ENCODE measurements at places on chromosomes 1 and 21.

GRCh38 chr1:1021010-1021919 is 1.3 kb downstream of the AGRN start:
- DNase-seq = no peak

- no peak for DNase-seq
These were observed 805.8 kb downstream of the USP25 start for GRCh38 chr21:16535626-16536025.

DNA sequence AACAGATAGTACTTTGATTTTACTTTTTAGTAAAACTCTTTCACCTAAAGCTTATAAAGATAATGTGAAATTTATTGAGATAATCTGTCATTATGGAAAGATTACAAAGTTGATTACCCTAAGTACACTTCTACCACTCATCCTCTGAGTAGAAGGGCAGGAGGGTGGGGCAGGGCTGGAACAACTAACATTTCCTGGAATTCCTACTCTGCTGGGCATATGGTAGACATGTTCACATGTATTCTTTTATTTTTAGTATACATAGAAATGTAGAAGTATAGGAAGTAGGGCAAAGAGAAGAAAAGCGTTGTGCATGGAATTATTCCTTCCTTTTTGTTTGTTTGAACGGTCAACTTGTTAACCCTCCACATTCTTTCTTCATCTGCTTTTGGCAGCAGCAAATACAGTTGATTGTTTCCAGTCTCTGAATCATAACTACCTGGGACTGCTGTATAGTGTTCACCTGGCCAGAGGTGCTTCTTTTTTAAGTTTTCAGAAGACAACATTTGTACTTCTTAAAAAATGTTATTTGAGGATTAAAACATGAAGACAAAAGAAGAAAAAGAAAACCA is 85.1 kb downstream of the POU2F1 start:
- no peak for DNase-seq

GRCh38 chr1:167905671-167906070 is 8.3 kb downstream of the ADCY10 start:
- DNase-seq = no peak

DNA sequence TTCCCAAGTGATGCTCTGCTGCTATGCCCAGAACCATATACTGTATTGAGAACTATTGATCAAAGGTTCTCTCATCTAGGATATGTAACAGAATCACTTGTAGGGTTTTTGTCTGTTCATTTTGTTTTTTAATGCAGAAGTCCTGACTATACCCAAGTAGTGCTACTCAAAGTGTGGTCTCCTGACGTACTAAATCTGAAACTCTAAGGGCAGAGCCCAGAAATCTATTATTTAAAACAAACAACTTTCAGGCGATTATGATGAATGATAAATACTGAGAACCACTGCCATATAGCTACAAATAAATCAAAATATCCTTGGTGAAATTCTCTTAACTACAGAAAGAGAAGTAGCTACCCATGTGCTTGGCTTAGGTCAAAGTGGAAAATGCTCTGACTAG is 10.1 kb downstream of the ZZZ3 start:
- no peak for DNase-seq

DNA sequence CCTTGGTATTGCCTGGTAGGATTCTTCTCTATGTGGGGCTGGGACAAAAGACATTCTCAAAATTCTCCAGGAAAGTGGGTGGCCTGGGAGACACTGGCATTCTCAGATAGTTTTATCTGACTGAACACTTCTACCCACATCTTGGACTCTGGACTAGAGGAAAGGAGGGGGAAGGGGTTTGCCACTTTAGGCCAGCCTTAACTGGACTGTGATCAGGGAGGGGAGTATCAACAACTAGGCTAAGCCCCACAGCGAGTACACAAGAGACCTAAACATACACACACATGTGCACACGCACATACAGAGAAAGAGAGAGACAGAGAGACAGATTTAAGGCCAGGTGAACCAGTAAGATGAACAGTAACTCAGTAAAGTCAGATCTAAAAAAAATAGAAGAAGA is 1.2 kb upstream of the SEMA6C start:
- DNase-seq = no peak

- DNase-seq = no peak
These were observed 35.7 kb upstream of the PWP2 start for GRCh38 chr21:44071359-44072104.

- DNase-seq = peak; percentile 13
These were observed 17.7 kb downstream of the TINAGL1 start for GRCh38 chr1:31593770-31594632.

DNA sequence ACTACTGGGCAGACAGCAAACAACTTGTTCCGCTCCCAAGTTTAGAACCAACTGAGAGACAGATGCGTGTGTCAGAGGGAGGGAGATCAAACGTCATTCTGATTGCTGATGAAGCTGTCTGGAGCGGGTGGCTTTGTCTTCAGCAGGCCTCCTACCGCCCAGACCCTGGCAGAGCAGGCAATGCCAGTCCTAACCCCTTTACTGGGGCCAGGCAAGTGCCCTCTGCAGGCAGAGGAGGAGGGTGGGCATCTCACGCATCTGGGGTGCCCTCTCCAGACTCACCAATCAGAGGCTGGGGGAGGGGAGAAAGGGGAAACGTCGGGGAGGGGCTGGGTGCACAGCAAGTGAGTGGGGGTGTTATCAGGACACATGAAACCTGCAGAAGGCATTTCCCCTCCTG is 126.6 kb downstream of the ACTL8 start:
- DNase-seq = no peak

DNA sequence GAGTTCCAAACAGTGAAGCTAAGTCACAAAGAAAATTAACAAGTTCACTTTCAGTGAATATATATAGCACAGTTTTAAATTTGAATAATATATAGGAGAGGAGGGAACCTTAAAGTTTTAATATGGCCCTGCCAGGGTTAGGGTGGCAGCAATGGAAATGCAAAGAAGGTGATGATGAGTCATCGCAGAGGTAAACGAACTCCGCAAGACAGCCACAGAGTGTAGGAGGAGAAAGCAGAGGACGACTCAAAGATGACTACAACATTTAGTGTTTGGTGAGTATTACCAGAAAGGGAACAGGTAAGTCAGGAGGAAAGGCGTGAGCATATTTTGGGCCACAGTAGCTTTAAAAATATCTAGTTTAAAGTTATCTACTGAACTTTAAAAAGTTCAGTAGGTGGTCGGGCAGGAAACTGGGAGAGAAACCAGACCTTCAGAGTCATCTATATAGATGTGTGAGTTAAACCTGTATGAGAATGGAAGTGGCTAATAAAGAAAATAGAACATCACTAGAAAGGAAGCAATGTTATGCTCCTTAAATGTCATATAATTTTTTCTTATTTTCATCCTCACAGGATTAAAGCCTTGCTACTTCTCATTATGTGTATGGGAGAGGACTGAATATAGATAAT is 75.7 kb downstream of the UCHL5 start:
- DNase-seq = no peak

DNA sequence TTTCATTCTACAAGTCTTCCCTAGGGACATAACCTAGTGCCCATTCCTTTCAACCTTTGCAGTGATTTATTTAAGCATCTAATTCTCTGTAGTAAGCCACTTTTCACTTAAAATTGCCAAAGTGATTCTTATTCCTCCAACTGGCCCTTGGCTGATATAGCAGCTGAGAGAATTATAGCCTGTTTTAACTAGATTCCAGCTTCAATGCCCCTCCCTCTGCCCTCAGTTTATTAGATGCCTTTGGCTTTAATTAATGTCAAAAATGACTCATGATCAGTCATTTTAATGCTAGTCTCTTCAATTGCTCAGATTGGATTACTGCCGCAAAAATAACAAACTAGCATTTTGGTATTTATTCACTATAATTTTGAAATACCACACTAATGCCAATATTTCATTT is 145.4 kb upstream of the KCTD3 start:
- no peak for DNase-seq

GRCh38 chr1:92168657-92169056 is 49.1 kb upstream of the C1orf146 start:
- DNase-seq = no peak

DNA sequence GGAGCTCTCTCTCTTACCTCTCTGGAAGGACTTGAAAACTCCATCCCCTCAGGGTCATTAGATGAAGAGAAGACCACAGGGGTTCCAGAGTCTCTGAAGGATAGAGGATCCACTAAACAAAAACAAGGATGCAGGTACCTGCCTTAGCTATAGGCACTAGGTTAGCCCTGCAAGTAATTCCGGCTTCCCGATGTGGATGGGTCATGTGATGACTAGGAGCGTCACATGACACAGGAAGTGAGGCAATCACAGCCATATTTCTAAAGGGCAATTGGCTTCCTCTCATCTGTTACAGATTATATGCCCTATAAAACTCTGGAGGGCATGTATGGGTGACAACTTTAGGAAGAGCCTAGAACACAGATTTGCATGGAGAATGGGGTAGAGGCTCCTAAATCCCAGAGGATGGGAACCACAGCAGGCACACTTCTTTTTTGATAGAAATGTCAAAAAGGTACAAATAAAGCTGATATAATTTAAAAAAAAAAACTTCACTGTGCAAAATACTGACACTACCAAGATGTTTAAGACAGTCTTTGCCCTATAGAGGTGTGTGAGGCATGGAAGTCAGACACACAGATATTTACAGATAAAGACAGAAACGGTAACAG is 14.1 kb downstream of the ENTREP3 start:
- DNase-seq = peak; percentile 91

DNA sequence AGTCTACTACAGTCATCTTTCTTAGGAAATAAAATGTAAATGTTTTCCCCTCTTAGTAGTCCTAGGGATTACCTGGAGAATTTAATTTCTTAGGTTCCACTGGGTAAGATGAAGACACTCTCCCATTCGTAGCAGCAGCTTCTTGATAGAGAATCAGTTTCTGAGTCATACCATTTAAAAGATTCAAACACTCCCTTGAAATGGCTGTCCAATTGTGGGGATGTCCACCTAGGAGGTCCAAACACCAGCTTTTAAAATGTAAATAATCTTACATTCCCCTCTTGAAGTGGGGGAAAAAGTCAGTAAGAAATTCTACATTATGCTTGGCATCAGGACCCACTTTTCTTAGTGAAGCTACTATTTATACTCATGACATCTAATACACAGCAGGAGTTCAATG is 37.5 kb downstream of the NDC1 start:
- no peak for DNase-seq

DNA sequence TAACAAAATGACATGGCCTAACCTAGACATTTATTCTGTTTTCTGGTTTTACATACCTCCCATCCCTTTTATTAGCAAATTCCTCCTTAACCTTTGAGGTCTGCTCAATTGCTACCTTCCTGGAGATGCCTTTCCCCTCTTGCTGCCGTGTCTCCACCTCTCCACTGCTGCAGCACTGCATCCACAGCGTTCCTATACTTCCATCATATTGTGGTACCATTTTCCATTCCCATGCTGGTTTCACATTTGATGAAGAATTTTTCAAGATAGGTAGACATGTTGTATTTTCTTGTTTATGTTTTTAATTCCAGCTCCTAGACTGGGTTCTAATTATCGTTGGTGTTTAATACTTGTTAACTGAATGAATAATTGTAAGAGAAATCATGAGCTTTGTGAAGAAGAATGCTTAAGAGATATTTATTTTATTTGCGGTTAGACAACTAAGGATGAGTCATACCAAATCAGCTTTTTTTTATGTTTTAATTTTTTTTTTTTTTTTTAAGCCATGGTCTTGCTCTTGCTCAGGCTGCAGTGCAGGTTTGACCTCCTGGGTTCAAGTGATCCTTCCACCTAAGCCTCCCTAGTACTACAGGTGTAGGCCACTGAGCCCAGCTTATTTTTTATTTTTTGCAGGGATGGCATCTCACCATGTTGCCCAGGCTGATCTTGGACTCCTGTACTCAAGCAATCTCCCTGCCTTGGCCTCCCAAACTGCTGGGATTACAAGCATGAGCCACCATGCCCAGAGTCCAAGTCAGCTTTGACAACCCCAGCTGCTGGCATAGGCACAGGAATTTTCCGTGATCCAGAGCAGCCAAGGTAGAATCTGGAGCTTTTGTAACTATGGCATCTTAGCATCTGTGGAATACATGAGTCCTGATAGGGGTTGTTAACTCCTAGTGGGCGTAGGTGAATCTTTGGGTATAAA is 44.0 kb downstream of the ATP6V1G3 start:
- no peak for DNase-seq

- no peak for DNase-seq
These were observed 65.0 kb upstream of the PRDX6 start for GRCh38 chr1:173411835-173412742.

DNA sequence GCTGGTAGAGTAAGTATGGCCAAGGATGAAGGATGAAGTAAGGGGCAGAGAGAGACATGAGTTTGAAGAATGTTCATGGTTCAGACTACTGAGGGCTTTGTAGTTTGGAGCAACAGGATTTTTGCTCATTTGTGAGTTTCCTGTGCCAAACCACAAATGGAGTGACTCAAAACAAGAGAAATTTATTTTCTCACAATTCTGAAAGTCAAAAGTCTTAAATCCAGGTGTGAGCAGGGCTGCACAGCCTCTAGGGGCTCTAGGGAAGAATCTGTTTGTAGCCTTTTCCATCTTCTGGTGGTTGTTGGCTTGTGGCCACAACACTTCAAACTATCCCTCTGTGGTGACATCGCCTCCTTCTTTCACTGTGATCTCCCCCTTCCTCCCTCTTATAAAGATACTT is 58.9 kb downstream of the RHOU start:
- no peak for DNase-seq

- no peak for DNase-seq
These were observed 64.6 kb downstream of the WNT9A start for GRCh38 chr1:227883073-227883520.

DNA sequence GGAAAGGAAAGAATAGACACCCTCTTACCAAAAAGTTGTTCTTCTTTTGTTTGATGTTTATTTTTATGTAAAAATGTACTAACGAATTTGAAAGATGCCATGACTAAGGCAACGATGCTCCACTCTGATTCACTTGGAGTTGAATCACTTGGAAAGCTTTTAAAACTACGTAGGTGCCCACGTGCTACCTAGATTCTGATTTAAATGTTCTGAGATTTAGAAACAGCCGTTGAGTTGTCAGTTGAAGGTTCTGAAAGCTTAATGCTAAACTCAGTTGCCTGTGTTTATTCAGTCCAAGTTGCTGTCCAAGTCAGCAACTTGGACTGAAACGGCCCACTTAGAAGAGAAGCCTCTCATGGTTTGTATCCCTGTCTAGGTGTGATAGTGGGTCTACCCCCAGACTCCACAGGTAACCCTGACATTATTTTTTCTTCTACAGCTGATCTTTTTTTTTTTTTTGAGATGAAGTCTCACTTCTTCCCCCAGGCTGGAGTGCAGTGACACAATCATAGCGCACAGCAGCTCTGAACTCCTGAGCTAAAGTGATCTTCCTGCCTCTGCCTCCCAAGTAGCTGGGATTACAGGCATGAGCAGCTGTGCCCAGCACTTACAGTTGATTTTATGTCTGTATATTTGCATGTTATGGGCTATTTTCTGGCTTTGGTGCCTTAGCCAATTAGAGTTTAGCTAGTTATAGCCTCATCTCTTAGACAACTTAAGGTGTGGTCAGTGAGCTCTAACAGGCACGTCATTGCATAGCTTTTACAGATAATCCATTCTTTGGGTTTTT is 1.4 kb upstream of the VAMP4 start:
- DNase-seq = no peak

DNA sequence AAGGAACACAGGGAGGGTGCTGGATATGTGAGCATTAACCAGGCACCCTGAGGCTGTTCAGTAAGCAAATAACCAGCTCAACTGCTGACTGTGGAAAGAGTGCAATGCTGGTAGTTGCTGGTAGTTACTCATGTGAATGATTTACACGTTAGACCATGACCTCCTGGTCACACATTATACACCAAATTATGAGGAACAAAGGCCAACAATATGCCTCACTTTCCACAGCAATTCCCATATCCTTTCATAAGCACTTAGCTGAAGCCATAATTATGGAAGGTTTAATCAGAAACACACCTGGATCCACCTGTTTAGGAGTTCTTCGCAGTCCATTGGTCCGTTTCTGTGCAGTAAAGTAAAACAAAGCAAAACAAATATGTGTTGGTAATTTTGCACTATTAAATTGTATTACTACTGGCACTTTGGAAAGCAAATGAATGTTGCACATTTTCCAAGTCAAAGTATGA is 281.8 kb downstream of the VAV3 start:
- DNase-seq = no peak
